ENCODE measurements at places on chromosomes 4 and X.

DNA sequence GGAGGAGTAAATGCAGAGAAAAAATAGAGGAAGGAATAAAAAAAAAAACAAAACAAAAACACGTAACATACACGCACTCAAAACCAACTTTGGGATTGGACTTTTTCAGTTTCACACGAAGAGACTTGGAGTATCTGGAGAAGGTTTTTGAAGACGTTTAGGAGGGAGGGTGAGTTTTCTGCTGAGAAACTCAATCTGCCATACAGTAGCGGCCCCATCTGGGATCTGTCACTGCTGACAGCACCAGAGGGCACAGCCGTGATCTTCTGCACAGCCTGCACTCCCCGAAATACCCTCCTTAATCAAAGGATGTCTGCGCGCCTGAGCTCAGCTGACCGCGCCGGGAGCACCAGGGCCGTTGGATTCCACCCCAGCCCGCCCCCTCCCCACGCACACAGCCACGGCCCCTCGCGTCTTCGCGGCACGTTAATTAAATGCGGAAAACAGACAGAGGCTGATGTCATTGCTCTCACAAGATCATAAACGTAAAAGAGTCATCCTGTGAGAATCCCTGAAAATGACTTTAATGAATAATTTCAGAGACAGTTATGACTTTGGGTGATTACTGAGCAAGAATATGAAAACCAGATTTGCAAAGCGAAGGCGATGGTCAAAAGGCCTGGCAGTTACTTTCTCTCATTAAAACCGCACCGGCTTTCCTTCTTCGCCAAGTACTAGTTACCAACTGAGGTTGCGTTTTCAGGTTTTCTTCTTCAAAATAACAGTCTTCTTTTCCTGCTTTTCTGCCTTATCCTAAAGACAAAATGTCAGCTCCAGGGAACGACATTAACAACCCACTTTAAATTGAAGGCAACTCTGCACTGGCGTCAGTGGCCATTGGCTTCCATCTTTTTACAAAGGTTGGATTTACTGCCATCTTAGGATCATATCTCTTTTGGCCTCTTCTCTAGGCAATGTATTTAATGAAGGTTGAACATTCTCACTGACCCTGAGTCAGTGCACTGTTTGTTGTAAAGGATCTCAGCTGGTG lies 10.6 kb downstream of the HAND2 start:
- DNase-seq = no peak

DNA sequence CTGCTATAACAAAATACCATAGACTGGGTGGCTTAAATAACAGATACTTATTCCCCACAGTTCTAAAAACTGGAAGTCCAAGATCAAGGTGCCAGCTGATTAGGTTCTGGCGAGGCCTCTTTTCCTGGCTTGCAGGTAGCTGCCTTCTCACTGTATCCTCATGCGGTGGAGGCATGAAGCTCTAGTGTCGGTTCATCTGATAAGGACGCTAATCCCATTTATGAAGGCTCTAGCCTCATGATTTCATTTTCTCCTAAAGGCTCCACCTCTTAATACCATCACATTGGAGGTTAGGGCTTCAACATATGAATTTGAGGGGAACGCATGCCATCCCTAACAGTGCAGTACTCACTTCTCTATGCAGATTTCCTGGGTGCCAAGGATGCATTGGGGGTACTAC lies 57.9 kb upstream of the STIM2 start:
- DNase-seq = no peak

DNA sequence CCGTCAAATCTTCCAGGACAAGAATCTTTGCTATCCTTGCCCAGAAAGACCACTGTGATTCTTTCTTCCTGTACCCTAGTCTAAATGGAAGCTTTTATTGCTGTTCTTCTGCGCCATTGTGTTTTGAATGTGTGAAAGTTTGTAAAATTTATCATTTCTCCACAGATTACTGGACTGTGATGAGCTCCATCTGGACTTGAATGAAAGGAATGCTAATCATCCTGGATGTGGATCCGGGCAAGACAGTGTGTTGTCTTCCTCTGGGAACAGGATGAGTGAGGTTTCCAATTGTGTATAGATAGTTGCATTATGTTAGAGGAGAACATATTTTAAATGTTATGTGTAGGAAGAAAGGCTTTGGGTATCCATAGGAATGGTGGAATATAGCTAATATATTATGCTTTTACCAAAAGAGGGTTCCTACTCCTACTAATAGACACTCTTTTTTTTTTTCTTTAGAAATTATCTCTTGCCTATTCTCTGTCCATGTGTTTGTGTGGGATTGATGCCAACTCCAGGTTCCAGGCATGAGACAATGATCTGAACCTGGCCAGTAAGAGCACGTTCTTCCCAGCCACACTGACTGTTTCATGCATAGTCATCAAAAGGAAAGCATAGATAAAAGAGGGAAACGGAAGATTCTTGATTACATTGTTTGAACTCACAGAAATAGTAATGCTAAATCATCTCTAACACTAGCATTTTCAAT lies 803.6 kb upstream of the ADGRL3 start:
- peak; percentile 45 for DNase-seq

GRCh38 chr4:159706704-159707103 lies 603.8 kb downstream of the RAPGEF2 start:
- DNase-seq = no peak

DNA sequence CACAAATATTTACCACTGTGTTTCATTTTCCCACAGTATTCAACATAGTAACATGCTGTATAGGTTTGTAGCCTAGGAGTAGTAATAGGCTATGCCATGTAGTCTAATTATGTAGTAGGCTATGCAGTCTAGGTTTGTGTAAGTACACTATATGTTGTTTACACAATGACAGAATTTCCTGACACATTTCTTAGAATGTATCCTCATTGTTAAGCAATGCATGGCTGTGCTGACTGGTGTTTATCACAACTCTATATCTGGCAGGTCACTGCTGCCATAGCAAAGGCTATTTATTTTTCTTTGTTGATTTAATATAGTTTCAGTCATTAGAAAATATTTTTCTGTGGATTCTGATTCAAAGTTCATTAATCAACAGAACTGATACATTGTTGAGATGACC lies 108.3 kb upstream of the TEX13A start:
- no peak for DNase-seq

DNA sequence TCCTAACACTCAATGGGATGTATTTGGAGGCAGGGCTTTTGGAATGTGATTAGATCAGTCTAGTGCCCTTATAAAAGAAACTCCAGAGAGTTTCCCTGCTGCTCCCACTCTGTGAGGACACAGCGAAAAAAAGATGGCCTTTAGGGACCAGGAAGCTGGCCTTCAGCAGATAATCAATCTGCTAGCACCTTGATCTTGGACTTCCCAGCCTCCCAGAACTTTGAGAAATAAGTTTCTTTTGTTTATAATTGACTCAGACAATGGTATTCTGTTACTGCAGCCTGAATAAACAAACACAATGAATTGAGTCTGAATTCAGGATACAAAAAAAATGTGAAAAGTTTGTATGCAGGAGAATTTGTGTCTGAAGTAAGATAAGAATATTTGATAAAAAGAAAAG lies 842.1 kb downstream of the FSTL5 start:
- DNase-seq = peak; percentile 58

- no peak for DNase-seq
These were observed 126.7 kb upstream of the RAI2 start for GRCh38 chrX:17987783-17988182.

DNA sequence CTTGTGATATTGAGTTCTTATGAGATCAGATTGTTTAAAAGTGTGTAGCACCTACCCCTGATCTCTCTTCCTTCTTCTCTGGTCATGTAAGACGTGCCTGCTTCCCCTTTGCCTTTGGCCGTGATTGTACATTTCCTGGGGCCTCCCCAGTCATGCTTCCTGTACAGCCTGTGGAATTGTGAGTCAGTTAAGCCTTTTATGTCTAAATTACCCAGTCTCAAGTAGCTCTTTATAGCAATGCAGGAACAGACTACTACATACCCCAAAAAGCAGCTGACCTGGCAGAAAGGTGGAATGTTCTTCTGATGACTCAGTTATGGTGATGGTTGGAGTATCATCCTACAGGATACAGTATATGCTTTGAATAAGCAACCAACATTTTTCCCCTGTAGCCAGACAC lies 11.4 kb upstream of the MCUB start:
- DNase-seq = peak; percentile 32

DNA sequence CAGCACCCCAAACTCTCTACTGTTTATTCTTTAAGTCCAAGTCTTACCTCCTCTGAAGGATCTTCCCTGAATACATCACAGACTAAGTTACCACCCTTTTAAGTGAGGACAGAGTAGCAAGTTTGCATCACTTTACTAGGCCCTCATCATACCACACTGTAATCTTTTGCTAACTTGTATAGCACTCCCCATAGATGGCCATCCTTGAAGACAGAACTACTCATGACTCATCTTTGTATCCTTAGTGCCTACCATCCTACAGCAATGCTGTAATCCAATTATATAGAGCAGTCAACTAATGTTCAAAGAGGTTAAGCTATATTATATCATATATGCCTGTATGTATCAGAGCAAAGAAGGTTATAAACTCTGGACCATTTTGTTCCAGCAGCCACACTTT lies 101.4 kb downstream of the ADAMTS3 start:
- no peak for DNase-seq

- no peak for DNase-seq
These were observed 31.1 kb downstream of the TAPT1 start for GRCh38 chr4:16195209-16195608.

DNA sequence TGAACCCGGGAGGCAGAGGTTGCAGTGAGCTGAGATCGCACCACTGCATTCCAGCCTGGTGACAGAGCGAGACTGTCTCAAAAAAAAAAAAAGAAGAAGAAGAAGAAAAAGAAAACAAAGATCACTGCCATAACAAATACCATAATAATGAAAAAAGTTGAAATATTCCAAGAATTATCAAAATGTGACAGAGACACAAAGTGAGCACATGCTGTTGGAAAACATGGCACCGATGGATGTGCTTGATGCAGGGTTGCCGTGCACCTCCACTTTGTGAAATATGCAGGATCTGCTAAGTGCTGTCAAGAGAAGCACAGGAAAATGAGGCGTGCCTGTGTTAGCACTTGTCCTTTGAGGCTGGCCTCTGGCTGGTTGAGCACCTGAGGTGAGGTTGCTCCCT lies 133.3 kb downstream of the STK32B start:
- DNase-seq = no peak

DNA sequence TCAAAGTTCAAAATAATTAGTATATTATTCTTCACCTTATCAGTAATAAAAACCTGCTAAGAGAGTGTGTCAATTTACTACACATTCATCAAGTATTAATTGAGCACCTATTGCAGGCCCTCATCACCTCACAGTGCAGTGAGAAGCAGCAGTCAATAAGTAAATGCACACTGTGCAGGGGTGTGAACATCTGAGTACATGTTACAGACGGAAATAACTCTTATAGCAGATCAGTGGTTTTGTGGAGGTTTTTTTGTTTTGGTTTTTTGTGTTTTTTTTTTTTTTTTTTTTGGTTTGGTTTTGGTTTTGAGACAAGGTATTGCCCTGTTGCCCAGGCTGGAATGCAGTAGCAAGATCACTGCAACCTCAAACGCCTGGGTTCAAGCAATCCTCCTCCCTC lies 20.3 kb downstream of the KLF3 start:
- DNase-seq = no peak

GRCh38 chrX:489820-490219 lies 103.1 kb upstream of the PPP2R3B start:
- no peak for DNase-seq

GRCh38 chr4:20337261-20337664 lies 85.6 kb downstream of the SLIT2 start:
- DNase-seq = no peak

GRCh38 chrX:14873676-14874049 lies 442 bp downstream of the MOSPD2 start:
- no peak for DNase-seq

DNA sequence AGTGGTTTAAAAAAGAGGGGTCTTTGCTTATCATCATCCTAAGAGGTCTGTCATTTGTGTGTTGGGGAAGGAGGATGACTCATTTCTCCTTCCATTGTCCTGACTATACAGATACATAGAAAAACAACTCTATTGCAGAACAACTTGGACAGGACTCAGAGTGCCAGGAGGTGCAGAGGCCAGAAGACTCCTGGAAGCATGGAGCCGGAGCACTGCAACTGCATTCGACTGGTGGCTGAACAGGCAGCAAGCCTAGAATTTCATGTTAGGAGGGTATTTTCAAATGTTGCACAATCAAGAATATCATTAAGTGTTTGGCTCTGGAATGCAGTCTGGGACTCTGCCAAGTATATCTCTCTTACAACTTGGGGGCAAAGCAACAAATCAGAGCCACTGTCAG lies 35.0 kb upstream of the MAML3 start:
- DNase-seq = no peak

DNA sequence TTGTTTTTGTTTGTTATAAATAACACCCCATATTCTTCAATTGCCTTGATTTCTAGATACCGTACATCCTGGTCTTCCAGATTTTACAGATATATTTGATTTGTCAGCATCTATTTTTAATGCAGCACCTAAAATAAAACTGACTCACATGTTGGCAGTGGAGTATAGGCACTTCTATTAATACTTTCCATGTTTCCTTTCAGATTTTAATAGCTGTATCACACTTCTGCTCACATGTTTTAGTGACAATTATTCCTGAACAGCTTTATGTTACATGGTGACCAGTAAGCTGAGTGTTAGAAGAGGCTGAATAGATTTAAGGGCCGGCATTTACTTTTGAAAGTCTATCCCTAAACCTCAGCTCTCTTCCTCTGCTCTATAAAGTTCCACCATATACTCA lies 46.1 kb downstream of the C4orf46 start:
- DNase-seq = no peak

DNA sequence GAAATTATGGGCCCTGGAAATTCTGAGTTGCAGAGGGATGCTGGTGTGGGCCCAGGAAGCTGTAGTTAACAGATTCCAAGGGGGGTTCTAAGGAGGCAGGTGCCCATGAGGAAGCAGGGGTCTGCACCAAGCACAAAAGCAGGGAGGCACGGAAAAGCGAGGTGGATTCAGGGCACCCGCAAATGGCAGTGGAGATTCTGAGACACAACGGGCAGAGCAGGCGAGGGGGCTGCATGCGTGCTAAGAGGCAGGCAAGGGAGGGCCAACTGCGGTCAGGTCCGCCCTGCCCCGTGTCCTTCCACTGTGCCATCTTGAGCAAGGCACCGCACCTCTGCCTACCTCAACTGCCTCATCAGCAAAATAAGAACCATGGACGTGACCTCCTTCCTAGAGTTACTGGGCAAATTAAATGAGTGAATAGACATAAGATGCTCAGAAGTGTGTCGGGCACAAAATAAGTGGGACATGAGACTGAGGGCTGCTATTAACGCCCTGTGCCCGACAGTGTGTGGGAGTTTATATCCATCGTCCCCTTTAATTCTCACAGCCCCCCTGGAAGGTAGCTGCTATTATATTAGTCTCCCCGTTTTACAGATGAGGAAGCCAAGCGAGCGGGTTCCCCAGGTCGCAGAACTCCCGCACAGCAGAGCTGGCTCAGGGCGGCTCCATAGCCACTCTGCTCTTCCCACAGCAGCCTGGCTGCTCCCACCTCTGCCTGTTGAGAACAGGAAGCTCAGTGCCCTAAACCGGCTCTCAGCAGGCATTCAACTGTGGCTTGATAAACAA lies 67.6 kb downstream of the PPP2R2C start:
- DNase-seq = no peak
